H7 (cell line): ENCODE measurements at places on chromosomes 4 and X. TPM values are rescaled to one million over a fixed set of nuclear protein-coding genes. Genes with fewer than 3 reads are reported as not detected.

Gene GUCY2F
- total RNA-seq, result 0.03 and 0.22 TPM in 2 replicates

Gene SOD3
- total RNA-seq, result 0.07 and 1.3 TPM in 2 replicates

Gene ETDA
- total RNA-seq, result not detected in 2 replicates

Gene SMIM31
- not detected in 2 replicates for total RNA-seq

DNA sequence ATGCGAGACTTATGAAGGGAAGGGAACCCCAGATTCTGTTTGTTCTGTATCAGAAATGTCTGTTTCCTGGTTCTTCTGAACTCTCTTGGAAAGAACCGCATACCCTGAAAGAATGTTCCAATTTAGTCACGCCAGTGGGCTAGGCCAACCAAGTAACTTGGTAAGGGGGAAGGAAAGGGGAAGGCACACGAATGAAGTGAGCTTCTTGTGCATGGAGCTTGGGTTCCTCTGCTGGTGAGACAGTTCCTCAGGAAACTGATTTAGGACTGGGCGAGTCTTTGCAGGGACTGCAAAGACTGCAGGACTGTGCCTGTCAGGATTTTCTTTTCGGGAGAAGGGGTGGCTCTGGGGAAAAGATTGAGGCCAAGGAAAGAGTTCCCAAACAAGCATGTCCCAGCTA is 35.6 kb downstream of the FRMPD3 start:
- DNase-seq, result no peak

GRCh38 chr4:22483551-22483981 is 32.3 kb downstream of the ADGRA3 start:
- DNase-seq, result no peak

DNA sequence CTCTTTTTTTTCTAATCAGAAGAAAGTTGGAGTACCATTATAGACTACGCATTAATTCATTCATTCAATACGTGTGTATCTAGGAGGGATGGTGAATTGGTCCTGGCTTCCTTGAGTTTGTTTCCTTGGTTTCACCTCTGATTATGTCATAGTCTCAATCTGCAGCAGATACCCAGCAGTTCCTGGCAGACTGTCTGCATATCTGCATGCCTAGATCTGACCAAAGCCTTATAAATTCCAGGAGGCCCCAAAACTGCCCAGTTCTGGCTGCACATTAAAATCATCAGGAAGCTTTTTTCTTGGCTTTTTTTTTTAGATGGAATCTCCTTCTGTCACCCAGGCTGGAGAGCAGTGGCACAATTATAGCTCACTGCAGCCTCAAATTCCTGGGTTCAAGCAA is 27.2 kb upstream of the SLC34A2 start:
- no peak for DNase-seq

DNA sequence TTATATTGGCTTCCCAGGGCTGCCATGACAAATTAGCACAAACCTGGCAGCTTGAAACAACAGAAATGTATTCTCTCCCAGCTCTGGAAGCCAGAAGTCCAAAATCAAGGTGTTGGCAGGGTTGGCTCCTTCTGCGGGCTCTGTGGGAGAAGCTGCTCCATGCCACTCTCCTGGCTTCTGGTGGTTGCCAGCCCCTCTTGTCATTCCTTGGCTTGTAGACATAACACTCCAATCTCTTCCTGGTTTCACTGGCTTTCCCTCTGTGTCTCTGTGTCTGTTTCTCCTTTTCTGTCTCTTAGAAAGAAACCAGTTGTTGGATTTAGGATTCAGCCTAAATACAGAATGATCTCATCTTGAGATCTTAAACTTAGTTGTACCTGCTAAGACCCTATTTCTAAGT is 85.5 kb downstream of the USP46 start:
- no peak for DNase-seq

- DNase-seq, result no peak
Measured at GRCh38 chr4:22465349-22465748, 50.5 kb downstream of the ADGRA3 start.
